ENCODE measurements at places on chromosomes 4 and X.
A peak's percentile ranks its signal among the peaks of the same experiment; 100 is the strongest.

- DNase-seq = no peak
Observed at GRCh38 chr4:98692411-98692810, 34.0 kb upstream of the TSPAN5 start.

GRCh38 chr4:34261799-34262314 lies 1982.5 kb downstream of the ARAP2 start:
- no peak for DNase-seq

DNA sequence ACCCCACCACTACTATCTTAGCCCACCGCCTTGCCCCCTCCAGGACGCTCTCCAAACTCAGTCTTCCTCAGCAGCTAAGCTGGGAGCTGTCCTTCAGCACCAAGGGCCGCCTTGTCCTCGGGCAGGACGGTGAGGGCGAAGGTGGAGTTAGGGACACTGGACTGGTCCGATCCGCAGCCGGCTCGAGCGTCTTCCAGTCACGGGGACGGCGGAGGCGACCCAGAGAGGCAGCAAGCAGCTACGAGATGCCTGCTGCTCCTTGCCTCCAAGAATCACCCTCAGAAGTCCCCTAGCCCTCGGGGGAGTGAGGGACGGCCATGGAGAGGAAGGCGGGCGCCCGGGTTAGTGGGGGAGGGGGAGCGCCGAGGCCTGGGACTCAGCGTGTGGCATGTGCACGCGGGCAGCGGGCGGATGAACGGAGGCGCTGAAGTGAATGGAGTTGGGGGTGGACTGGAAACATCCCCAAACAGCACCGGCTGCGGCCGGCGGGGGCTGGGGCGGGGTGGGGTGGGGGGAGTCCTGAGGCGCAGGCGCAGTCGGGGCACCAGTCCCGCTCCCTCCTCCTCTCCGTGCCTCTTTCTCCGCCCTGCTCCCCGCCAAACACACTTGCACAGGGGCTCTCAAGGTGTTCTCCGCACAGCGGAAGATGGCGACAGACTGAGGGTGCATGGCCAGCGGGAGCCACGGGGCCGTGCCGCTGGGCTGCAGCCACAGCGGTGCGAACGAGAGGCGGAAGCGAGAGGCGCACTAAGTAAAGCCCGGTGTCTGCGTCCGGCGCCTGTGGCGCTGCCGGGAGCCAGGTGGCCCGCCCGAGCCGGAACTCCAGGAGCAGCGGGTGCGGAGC lies at the start of gene NALF2:
NALF2 (plus strand) TSS at position 545 of the 844 bp plus-strand sequence. CDS start 957 bp downstream, outside the sequence.
- peak; percentile 60 for DNase-seq

DNA sequence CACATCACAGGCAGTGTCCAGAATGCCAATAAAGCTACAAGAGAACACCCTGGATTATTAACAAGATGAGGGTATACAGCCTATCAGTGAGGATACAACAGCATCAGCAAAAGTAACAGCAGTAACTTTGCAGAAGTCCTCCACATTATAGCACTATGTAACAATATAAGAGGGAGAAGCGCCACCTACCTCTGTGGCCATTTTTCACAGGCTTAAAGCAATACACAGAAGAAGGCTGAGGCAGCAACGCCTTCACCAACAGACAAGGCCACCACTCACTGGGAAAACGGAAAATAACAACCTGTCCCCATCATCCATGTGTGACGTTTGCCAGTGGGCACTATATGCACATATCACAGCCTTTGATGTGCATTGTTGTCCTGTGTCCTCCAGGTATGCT lies 12.5 kb downstream of the RTL8B start:
- no peak for DNase-seq

DNA sequence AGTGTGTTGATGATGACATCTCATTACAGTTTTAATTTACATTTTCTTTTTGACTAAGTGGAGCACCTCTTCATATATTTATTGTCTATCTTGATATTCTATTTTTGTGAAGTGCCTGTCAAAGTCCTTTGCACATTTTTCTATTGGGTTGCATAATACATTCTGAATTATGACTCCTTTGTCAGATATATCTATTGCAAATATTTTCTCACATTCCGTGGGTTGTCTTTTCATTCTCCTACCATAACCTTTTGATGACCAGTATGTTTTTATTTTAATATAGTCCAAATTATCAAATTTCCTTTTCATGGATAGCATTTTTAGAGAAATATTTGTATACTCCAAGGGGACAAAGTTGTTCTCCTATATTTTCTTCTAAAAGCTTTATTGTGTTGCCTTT lies 126.4 kb downstream of the PJA1 start:
- DNase-seq = no peak

Data from activated CD8-positive, alpha-beta memory T cell treated with anti-CD3 and anti-CD28 coated beads, Interleukin-2, amount 50 U/mL, for 48 hours (primary cell).